ENCODE measurements at places on chromosomes 5 and 9.

DNA sequence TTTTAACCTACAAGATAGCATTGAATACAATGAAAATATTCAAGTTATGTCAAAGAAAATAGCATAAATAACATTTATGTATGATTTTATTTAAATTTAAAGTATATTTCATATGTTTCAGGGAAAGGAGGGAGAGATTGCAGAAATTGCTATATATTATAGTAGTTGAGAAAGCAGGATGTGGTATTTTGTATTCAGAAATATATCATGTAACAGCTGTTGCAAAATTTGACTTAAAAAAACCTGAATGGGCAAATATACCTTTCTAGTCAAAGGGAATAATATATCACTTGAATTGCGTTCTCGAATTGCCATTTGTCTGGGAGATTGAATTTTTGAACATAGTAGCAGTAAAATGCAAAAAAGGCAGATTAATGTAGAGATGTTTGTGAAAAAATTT is 80.6 kb downstream of the PAM start:
- no peak for DNase-seq

DNA sequence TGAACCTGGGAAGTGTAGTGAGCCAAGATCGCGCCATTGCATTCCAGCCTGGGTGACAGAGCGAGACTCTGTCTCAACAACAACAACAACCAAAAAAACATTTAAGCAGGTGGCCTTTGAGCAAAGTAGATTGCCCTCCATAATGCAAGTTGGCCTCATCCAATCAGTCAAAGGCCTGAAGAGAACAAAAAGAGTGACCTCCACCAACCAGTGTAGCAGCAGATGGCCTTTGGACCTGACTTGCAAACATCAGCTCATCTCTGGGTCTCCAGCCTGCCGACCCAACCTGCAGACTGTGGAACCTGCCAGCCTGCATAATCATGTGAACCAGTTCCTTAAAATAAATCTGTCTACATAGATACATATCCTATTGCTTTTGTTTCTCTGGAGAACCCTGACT is 7.5 kb downstream of the FRRS1L start:
- DNase-seq: no peak

GRCh38 chr5:163880302-163880701 is 374.9 kb downstream of the MAT2B start:
- no peak for DNase-seq

DNA sequence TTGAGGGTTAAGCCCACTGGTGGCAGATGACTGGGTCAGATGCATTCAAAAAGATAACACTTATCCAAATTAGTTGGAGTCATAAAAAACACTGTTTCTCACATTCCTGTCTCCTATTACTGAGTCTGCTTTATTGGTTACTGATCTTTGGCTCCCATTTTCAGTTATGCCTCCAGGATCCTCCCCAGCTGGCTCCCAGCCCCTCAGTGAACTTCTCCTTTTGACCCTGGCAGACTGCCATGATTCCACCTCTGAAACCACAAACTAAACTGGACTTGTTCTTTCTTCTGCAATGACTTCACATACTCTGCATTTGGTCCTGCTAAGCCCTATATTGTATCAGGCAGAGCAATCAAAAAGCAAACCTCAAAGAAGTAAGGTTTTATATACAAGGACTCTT is 860.8 kb upstream of the DMAC1 start:
- DNase-seq: peak; percentile 72

- no peak for DNase-seq
Observed at GRCh38 chr5:136232316-136232715, 39.4 kb upstream of the SMIM32 start.

- no peak for DNase-seq
Observed at GRCh38 chr9:125477089-125477544, 215.5 kb downstream of the GAPVD1 start.

DNA sequence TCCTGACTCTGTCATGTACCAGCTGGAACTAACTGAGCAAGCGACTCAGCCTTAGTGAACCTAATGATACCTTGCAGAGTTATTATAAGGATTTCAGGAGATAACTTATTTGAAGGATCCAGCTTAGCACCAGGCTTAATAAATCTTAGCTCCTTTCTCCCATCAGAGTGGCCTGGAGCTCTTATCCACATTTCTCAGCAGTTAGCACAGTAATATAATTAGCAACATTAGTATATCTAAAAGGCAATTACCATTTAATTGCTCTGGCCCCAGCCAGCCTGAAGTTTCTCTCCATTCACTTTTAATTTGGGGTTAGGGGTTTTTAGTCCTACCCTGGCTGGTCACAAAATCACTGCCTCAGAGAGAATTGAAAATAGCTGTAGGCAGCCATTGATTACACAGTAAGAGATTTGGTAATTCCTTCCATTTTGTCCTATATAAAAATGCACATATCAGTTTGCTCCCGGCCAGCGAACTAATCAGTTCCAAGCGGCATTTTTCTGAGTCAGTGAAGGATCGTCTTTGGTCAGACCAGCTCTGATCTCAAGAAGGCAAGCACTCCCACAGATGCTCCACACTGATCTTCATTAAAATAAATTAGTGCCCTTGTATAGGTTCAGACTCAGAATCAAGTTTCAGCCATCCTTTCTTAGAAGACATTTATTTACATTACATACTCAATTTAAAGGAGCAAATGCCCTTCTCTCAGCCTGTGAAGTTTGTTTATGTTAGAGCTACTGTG is 56.6 kb downstream of the SNCAIP start:
- no peak for DNase-seq

- DNase-seq: no peak
Observed at GRCh38 chr9:86387376-86387775, 33.2 kb upstream of the TUT7 start.

GRCh38 chr9:18260521-18260920 is 213.4 kb upstream of the ADAMTSL1 start:
- DNase-seq: no peak

DNA sequence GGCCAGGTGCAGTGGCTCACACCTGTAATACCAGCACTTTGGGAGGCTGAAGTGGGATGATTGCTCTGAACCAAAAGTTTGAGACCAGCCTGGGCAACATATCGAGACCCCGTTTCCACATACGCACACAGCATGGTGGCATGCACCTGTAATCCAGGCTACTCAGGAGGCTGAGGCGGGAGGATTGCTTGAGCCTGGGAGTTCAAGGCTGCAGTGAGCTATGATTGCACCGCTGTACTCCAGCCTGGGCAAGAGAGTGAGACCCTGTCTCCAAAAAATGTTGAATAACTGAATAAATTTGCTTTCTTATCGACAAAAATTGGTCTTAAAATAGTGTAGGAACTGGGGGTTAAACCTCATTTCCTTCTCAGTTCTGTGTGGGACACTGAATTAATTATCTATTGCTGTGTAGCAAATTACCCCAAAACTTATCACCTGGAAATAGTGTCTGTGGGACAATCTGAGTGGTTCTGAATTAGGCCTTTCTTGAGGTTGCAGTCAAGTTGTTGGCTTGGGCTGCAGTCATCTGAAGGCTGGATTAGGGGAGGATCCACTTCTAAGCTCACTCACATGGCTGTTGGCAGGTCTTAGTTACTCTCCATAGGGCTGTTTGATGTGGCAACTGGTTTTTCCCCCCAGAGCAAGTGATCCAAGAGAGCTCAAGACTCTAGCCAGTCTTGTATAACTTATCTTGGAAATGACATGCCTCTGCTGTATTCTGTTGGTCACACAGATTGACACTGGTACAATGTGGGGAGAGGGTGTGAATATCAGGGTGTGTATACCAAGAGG is 2.0 kb downstream of the SNX30 start:
- no peak for DNase-seq
